Left ventricle myocardium inferior (tissue), 1 donor: ENCODE measurements at places on chromosomes 12 and 14. TPM values are rescaled to one million over a fixed set of nuclear protein-coding genes. Genes with fewer than 3 reads are reported as not detected.

DNA sequence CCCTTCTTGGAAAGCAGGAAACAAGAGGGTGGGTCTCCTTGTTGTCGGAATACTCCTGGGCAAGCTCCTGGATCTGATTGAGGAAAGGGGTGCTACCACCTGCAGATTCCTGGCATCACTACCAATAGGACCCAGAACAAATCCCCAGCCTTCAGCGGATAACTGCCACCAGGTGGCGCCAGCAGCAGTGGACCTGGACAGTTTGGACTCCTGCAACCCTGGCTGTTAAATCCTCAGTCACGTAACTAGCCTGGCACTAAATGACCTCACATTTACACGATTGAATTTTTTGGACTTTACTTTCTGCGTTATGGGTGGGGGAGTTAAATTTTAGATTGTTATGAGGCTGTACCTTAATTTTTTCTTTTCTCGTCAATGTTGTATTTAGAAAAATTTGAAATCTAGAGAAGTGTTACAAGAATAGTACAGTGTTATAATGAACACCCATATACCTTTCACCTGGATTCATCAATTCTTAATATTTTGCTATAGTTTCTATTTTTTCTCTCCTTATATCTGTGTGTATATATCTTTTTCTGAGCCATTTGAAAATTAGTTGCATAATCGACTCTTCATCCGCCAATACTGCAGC lies 95.6 kb downstream of the GAS2L3 start:
- DNase-seq: peak; percentile 43

DNA sequence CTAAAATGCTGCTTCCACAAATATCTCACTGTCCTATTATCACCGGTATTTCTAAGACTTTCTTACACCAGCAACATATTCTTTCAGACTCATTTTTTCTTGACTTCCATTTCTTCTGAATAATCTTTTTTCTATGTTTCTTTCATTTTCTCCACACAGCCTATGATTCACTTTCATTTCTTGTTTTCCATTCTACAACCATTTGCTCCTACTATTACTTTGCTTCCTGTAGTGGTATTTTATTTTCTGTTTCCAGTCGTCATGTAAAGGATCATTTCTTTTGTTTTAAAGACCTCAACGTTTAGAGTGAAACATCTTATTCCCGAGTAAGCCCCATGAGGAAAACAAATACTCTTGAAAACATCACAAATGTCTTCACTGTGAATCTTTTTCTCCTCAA lies 182.2 kb upstream of the MDGA2 start:
- DNase-seq: no peak

DNA sequence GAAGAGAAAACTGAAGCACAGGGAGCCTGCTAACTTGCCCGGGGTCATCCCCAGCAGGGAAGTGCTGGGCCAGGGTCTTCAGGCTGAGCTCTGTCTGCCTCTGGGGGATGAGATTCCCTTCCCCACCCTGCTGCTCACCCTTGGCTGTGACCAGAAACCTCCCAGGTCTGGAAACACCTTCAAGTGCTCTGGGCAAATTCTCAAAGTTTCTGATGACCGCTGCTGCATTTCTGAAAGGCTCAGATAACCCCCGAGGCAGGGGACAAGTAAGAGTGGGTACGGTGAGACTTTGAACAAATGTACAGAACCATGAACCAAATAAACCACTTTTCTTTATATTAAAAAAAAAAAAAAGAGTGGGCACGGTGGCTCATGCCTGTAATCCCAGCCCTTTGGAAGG lies 41.3 kb downstream of the LTBP2 start:
- DNase-seq: no peak

Gene DNAJC22
- 0.08 TPM for total RNA-seq

Gene LRCOL1
- total RNA-seq: not detected
